ENCODE measurements at places on chromosomes 16 and 17. TPM values are rescaled to one million over a fixed set of nuclear protein-coding genes. Genes with fewer than 3 reads are reported as not detected.

The FOXC2 gene
- 51.6 TPM for polyA plus RNA-seq

The SLC22A31 gene
- 0.50 TPM for polyA plus RNA-seq

The CPHXL2 gene
- not detected for polyA plus RNA-seq

The KRT9 gene
- polyA plus RNA-seq: not detected

The GLP2R gene
- not detected for polyA plus RNA-seq

The SLC13A5 gene
- polyA plus RNA-seq: 1.8 TPM

The MAP2K6 gene
- polyA plus RNA-seq: 30.2 TPM

The TAC4 gene
- polyA plus RNA-seq: 0.17 TPM

The TM4SF5 gene
- polyA plus RNA-seq: 3.5 TPM

The SYCE1L gene
- 3.7 TPM for polyA plus RNA-seq

- no peak for DNase-seq
Measured at GRCh38 chr17:66817750-66818149, 17.2 kb upstream of the CACNG5 start.

DNA sequence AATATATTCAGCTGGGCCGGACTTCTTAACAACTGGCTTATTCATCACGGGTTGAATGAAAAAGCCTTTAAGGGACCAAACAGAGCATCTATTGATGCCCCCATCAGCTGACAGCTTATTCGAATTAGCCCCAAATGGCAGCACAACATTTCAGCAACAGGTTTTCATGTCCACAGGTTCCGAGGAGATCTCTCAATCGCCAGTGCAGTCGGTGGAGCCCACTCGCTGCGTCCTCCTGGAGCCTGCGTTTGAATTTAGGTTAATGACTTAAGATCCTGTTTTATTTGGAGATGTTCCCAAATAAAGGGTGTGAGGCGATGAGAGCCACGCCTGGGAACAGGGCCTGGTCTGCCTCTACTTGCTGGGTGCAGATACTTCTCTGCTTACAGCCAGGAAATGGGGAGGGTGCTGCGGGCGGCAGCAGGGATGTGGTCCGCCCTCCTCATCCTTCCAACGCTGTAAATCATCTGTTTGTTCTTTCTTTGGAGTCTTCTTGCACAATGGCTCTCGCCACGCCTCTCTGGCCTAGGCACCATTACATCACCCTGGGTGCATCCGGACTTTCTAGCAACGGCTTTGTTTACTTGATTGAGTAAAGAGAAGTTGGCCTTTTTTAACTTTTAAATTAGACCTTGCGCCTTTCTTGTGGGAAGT is 22.6 kb downstream of the NDE1 start:
- DNase-seq: peak; percentile 45

GRCh38 chr16:81703177-81704155 is 75.6 kb upstream of the PLCG2 start:
- no peak for DNase-seq

DNA sequence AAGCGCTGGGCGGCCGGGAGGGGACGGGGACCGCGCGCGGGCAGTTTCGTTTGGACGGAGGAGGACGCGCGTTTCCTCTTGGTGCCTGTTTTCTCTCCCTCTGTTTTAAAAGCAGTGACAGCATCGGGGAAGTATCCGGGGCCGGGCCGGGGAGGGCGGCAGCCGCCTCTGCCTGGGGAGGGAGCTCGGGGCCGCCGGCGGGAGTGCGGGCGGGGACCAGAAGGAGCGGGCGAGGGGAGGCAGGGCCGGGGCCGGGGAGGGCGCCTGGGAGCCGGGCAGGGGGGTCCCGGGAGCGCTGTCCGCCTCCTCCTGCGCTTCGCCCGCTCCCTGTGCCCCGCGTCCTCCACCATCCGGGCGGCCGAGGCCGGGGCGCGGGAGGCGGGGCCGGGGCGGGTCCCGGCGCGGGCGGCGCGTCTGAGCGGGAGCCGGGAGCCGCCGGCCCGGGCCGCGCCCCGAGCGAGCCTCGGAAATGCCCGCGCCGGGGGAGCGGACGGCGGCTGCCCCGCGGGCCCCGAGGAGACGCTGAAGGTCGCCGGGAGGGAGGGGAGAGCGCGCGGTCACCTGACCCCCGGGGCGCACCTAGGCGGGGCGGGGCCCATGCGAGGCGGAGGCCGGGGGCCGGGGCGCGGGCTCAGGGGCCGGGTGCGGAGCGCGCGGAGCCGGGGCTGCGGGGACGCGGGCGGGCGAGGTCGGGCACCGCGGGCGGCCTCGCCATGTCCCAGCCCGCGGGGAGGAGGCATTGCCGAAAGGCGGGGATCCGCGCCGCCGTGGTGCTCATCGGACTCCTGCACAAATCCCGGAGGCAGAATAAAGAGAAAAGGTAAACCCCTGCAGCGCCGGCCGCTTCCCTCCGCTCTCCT is 57.3 kb downstream of the RAP1GAP2 start:
- DNase-seq: no peak

- no peak for DNase-seq
Measured at GRCh38 chr17:42389899-42390298, 1.7 kb upstream of the STAT3 start.

DNA sequence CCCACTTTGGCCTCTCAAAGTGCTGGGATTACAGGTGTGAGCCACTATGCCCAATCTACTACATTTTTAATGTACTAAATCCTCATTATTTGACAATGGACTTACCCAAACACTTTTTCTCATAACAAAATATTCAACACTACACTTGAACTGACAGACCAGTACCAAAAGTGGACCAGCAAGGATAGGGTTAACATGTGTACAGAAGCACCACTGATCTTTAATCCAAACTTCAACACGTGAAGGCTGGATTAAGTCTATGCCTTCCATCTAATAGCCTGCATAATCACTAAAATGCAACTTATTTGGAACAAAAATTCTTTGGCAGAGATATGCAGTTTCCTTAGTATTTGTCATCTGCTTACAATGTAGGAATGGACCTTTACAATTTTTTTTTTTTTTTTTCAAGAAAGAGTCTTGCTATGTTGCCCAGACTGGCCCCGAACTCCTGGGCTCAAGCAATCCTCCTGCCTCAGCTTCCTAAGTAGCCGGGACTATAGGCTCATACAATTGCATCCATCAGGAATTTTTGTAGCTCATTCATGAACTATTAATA is 60.0 kb upstream of the BCAR1 start:
- no peak for DNase-seq

DNA sequence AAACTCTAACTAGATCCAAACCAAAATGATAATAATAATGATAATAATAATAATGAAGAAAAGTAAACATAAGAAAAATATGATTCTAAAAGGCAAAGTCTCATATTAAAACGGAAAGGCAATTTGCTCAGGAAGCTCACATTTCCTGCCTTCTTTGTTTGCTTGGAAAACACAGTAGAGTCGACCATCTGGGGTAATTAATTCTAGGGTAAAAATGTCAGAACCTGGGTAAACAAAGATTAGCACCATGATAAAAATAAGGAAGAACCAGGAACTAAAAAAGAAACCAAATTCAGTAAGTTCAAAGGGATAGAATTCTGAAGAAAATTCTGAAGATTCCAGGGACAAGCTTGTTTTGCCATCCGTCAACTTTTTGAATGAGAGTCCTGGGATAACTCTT is 16.2 kb downstream of the KRABD2 start:
- DNase-seq: no peak

- no peak for DNase-seq
Measured at GRCh38 chr16:85529489-85530369, 83.4 kb upstream of the GSE1 start.

- DNase-seq: no peak
Measured at GRCh38 chr17:81516439-81516838, 3.8 kb upstream of the ACTG1 start.

DNA sequence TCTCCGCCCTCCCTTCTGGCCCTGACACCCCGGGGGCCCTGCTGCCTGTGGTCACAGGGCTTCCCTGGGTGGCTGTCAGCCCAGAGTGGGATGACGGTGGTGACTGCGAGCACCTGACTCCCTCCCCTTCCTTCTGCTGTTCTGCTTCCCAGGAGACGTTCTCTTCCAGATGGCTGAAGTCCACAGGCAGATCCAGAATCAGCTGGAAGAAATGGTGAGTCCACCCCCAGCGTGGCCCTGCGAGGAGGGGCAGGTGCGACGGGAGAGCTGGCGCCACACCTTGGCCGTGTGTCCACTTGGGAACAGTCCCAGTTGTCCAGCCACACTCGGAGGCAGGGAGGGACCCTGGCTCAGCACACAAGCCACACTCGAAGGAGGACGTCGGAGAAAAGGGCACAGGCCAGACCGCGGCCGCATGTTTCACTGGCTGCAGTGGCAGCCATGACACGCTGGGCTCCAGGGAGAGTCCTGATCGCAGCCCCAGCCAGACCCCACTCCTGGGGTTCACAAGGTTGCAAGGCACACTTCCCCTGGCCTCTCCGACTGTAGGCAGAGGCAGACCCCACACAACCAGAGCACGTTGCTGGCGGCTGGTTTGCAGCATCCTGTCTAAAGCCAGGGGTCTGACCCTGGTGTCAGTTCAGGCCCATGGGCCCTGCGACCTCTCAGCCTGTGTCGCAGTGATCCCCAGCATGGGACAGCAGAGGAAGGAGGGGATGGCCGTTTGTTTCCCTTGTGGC is 49.9 kb downstream of the BAIAP2 start:
- DNase-seq: no peak

- DNase-seq: peak; percentile 37
Measured at GRCh38 chr16:89256651-89257254, 39.2 kb downstream of the ZNF778 start.

DNA sequence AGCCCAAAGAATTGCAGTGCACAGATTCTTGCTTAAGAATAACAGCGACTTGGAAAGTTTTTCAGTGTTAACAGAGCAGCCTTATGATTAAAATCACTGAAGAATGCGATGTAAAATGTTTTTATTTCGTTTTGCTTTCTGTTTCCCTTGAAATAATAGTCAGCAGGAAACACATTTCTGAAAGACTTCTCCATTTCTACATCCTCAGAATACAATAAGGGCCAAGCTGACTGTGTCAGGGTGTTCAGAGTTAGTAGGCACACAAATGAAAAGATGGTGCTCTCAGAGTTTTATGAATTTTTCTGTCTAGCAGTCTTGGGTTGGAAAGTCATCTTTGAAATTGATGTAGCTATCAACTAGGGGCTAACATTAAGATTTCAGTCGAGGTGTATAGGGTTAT is 582.9 kb upstream of the RBFOX1 start:
- no peak for DNase-seq

DNA sequence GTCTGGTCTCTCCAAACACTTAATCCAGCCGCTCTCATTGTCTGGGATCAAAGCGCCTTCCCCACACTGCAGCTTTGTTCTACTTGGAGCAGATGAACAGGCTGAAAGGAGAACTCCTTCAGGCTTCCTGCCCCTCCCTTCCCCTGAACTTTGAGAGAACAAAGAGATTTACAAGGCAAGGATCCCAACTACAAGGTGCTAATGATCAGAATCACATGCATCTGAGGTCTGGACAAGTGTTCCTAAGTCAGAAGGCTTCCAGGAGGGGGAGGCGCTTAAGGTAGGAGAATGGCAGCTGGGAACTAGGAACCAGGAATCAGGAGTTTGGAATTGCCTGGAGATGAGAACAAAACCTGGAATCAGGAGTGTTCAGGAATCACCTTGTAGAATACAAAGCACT is 606.3 kb upstream of the CDH11 start:
- DNase-seq: no peak

DNA sequence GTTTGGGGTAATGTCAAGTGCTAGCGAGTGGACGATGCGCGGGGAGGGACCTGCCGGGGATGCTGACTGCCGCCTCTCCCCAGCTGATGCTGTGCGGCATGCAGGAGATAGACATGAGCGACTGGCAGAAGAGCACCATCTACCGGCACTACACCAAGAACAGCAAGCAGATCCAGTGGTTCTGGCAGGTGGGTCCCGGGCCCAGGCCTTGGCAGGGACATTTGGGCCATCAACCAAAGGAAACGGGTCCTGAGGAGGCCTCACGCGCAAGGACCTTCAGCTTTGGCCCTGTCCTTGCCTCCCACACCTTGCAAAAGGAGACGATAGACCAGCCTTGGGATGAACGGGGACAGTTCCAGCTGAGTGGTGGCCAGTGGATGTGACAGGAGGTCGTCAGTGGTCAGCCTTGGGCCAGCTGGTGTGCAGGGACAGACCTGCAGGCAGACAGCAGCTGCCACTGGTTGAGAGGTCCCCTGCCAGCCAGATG is 13.6 kb upstream of the CLEC18A start:
- no peak for DNase-seq

DNA sequence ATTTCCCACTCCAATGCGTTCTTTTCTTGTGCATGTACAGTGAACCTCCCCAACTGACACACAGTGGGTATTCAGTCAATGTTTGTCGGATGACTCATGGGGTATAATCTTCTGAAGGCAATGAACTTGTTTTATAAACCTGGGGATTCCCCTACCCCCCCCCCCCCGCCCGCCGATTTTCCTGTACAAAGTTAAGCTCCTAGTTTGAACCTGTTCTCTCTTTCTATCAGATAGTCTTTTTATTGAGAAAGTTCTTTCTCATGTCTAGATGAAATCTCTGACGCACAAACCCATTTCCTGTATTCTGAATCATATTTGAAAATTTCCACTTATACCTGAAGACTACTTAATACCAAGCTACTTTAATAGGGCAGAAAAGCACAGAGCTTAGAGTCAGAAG is 338.3 kb downstream of the CA10 start:
- no peak for DNase-seq

- DNase-seq: no peak
Measured at GRCh38 chr17:73045724-73046123, 46.8 kb downstream of the SLC39A11 start.

- DNase-seq: no peak
Measured at GRCh38 chr16:3841729-3842508, 38.6 kb downstream of the CREBBP start.

GRCh38 chr16:1514507-1514906 is 19.0 kb upstream of the TMEM204 start:
- DNase-seq: no peak
